GM13977 (cell line): ENCODE measurements at places on chromosomes 7 and 10.

DNA sequence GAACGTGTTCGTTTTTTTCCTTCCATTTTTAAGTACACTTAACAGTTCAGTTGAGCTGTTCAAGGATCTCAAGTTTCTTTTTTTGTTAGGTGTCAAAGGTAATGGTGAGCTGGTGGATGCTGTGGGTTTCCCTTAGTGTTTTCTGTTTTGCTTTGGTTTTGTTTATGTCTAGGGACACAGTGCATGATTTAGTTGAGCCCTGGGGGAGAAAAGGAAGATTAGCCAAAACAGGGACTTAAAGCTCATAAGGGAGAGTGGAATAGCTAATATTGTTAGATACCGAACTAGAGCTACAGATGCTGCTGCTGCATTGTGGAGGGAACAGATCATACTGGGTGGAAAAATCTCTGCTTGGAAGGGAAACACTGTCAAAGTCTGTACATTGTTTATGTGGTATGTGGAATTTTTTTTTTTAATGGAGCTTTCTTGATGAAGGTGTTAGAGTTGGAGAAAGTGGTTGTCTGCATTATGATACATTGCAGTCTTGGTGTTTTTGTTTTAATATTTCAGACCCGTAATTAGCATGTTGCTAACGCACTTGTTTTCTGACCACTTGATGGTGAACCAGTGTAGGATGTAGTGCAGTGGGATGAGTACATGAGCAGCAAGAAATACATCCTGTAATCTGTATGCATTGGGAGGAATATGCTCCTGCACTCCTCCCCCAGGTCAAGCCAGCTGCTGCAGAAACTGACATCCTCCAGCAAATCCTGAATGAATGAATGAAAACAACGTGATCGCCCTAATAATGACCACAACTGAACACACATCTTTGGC lies 2.1 kb downstream of the GLCCI1 start:
- no peak for DNase-seq

DNA sequence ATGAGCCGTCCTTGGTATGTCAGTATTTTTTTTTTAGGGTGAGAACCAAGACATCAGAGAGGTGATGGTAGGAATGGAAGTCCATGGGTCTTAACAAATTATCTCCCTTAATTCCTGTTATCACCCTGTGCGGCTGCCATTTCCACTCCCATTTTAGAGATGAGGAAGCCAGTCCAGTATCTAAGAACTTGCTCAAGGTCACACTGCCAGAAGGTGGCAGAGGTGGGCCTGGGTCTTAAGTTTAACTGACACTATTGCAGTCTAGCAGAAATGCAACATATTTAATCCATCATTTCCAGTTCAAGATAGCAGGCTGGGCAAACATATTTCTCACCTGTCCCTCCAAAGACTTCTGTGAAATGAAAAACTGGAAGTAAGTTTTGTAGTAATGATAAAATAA lies 108.3 kb downstream of the GLI3 start:
- no peak for DNase-seq

DNA sequence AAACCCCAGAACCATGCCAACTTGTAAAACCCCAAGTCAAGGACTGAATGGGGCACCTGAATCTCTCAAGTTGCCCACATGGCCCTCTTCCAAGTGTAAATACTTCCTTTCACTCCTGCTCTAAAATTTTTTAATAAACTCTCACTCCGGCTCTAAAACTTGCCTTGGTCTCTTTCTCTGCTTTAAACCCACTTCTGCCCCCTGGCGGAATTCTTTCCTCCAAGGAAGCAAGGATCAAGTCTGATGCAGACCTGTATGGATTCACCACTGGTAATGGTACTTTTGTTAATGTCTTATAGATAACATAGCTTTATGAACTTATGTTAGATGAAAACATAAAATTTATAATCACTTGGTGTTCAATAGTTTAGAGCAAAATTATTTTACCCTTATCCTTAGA lies 33.8 kb downstream of the SLC16A9 start:
- no peak for DNase-seq

- DNase-seq = no peak
These were observed 52.5 kb upstream of the SPOCK2 start for GRCh38 chr10:72140850-72141249.

GRCh38 chr7:154424350-154424749 lies 372.2 kb downstream of the DPP6 start:
- no peak for DNase-seq

DNA sequence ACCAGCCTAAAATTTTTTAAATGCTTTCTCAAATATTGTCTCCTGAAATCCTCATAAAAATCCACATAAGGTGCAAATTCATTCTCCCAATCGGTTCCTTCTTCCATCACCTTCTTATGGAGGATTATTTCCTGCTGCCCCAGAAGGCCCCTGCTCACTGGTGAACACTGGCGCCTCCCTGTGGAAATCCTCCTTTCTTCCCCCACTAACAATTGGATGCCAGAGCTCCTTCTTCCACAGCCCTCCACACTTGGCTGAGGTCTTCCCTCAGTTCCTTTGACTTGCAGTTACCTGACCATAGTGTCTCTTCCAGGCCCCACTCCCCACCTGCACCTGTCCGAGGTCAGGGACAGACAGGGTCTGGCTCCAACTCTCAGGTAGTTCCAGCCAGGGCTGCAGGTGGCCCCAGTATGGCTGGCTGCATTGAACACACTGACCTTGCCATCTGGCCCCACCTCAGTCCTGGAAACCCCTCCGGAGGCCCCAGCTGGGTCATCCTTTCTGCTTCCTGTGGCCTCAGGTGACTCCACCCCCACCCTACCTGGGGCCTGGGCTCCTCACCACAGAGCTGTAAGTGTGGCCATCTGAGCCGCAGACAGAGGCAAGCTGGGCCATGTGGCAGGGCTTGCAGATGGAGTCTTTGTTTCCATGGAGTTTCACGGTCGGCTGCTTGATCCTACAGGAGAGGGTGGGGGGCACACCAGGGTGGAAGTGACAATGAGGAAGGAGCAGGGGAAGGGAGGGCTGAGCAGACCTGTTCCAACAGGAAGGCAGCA lies 18.4 kb downstream of the SPOCK2 start:
- DNase-seq = no peak

DNA sequence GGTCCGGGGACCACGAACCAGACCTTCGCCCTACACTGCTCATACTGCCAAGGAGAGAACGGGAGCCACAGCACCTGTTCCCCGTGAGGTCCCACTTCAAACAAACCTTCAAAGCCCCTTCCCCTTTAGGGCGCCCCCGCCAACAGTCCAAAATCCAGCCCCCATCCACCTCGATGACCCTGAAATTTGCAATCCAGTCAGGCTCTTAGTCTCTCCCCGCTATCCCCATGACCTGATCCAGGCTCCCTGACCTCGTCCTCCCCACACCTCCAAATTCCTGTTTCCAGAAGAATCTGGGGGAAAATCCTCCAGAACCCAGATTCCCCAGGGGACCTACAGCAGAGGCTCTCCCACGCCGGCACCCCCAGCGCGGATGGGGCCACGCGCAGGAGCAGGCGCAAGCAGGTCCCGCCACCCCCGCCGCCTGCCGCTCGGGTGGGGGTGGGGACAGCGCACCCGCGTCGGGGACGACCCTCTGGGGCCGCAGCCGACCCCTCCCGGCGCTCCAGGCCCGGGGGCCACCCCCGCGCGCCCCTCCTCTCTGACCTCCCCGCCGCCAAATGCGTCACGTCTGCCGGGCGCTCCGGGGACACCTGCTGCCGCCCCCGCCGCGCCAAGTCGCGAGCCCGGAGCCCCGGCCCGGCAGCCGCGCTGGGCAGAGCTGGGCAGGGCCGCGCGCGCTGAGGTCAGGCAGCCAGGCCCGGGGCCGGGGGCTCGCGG lies 753 bp downstream of the CAMK2B start:
- DNase-seq = no peak

DNA sequence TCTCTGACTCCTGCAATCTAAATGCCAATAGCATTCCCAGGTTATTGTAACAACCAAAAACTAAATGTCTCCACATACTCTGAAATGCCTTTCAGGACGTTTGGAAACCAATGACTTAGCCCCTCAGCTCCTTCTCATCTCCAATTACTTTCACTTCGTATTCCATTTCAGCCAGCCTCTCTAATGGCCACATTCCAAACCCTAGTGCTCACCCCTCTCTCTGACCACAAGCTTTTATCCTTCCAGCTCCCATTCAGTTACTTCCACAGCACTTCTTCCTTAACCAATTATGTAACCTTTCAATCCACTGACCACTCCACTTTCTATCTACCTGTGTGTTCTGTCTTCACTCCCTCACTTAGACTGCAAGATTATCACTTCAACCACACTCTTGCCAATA lies 4.3 kb downstream of the NOC3L start:
- DNase-seq = no peak

GRCh38 chr10:130394832-130395231 lies 258.6 kb downstream of the GLRX3 start:
- no peak for DNase-seq

DNA sequence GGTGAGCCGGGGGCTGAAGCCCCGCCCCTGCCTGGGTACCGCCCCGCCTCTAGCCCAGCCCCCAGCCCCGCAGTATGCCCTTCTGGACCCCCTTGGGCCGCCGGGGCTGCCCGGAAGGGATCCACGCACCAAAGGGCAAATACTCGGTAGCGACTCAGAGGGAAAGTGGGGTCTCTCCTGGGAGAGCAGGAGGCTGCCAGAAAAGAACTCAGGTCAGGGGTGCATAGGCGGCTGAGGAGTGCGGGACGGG lies 796 bp downstream of the FBXL15 start:
- no peak for DNase-seq

GRCh38 chr7:154774303-154774969 lies 228.5 kb downstream of the PAXIP1 start:
- no peak for DNase-seq

DNA sequence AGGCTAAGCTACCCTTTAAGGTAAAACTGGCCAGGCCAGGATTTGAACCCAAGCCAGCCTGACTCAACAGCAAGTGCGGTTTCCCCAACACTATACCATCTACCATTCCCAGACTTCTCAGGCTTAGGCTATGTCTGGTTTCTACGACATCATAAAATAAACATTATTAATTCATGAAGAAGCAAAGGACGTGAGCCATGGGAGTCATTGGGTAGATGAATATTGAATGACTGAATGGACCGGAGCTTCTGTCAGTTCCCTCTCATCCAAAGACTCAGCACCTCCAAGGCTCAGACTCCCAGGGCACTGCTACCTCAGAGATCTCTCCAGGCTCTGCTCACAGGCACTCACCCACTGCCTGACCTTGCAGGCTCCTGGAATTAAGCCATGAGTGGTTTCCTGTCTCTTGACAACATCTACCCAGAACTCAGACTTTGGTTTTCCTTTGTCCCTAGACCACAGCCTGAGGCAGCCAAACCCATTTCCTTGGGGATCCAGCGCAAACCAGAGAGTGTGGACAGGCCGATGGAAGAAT lies 64.6 kb upstream of the STEAP1B start:
- DNase-seq = no peak

DNA sequence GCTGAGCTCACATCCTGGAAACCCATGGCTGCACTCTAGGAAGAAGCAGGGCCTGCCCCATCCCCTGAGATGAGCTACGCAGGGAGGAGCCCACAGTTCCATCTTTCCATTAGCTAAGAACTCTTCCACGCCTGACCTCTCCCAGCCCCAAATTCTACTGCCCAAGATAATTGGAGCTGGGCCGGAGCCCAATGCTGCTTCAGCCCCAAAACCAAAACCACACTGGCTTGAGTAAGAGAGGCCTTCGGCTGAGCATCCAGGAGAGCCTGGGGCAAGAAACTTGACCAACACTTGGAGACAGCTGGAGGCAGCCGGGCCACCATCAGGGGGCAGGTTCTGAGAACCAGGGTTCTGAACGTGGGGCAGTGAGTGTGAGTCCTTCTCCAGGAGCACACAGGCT lies 116.1 kb upstream of the ZMIZ1 start:
- no peak for DNase-seq

GRCh38 chr10:15387021-15387420 lies 15.9 kb upstream of the FAM171A1 start:
- DNase-seq = no peak

DNA sequence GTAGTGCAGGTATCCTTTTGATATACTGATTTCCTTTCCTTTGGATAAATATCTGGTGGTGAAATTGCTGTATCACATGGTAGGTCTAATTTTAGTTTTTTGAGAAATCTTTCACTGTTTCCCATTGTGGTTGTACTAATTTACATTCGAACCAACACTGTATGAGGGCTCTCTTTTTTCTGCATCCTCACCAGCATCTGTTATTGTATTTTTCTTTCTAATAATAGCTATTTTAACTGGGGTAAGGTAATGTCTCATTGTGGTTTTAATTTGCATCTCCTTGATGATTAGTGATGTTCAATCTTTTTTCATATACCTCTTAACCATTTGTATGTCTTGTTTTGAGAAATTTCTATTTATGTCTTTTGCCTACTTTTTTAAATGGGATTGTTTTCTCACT lies 335.4 kb upstream of the MTPN start:
- DNase-seq = no peak

DNA sequence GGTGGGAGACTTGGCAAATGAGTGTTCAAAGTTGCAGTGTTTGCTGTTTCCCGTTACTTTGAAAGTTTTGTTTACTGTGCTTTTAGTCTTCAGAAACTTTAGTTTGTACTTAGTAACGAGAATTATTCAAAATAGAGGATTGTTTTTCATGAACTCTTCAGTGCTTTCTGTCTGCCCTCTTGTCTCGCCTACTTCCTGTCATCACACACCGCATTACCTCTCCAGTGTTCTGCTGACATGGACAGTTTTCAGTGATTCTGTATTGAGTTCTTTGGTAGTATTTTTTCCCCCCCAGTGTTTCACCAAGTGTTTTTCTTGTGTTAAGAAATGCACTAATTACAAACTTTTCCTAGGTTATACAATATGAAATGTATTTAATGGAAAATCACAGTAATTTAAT lies 207.0 kb downstream of the MLLT10 start:
- no peak for DNase-seq

DNA sequence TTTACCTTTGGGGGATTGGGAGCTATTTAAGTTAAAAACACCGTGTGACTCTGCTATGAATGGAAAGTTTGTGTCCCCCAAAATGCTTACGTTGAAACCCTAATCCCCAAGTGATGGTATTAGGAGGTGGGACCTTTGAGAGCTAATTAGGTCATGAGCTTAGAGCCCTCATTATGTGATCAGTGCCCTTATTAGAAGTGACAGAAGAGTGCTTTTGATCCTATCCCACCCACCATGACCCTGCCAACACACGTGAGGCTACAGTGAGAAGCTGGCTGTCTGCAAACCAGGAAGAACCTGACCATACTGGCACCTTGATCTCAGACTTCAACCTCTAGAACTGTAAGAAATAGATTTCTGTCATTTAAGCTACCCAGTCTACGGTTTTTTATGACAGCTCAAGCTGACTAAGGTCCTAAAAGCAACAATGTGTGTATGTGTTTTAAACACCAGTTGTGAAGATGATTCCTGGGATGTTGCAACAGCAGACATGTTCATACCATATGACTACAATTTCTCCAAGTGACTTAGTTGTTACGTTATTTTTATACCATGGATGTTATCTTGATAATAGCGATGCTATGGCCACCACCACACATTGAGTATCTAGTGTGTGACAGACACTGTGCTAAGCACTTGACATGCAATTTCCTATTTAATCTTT lies 124.4 kb downstream of the PIP4K2A start:
- DNase-seq = no peak

DNA sequence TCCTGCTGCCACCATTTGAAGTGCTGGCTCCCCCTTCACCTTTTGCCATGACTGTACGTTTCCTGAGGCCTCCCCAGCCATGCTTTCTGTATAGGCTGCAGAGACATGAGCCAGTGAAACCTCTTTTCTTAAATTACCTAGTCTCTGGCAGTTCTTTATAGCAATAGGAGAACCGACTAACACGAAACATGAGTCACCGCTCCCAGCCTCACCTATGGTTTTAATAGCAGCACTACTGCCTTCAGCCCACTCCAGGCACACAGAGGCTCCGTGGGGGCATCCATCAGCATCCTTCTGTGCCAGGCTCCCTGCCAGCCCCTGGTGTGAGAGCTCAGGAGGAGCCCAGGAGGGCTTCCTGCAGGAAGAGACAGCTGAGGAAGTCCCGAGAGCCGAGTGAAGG lies 5.5 kb upstream of the ZNF316 start:
- DNase-seq = no peak
